Aorta (tissue), 5 donors: ENCODE measurements at places on chromosomes 5 and 9. TPM values are rescaled to one million over a fixed set of nuclear protein-coding genes. Genes with fewer than 3 reads are reported as not detected.
A peak's percentile ranks its signal among the peaks of the same experiment; 100 is the strongest.

GRCh38 chr5:77208507-77209163 lies 1.8 kb upstream of the PDE8B start:
- DNase-seq, result peak; percentile 73

DNA sequence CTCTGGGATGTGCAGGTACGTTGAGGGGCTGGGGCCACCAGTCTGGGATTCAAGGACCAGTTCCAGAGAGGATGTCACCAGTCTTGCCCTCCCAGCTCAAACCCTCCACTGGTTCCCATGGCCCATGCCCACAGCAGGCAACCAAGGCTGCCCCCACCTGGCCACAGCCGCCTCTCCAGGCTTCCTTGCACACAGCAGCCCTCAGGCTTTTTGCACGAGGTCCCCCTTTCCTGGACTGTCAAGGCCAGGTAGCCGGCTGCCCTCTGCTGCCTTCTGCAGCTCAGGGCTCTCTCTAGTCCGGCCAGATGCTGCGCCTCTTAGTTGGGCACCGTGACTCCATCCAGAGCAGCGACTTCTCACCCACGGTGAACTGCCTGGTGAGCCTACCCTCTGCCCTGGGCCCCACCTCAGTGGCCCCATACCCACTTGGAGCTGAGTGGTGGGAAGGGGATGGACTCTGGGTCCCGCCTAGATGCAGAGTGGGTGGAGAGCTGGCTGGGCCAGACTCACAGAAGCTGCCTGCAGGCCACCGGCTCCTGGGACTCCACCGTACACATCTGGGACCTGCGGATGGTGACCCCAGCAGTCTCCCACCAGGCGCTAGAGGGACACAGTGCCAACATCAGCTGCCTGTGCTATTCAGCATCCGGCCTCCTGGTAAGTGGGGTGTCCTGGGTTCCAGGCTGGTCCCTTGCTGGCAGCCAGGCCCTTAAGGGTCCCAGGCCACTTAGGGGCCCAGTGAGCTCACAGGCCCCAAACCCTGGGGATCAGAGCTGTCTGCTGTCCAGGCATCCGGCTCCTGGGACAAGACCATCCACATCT lies 2.9 kb downstream of the WDR38 start:
- no peak for DNase-seq

DNA sequence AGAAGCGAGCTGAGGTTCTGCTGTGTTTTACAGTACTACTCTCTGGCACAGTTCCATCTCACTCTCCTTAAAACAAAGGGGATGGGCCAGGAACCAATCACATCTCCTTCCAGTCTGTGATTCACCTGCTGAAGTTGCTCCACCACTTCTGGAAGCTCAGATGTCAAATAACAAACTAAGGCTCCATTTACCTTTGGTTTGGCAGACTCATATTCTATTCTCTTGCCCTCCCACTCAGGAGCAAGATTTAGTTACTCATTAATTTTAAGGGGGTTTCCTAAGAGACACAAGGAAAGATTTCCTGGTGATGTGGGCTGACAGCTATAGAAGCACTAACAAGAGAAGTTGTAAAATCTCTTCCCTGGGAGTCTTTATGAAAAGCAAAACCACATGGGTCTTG lies 37.8 kb upstream of the KIF2A start:
- DNase-seq, result no peak

CDX1 gene
- not detected for total RNA-seq

GOLM1 gene
- 29.4 TPM for total RNA-seq

DNA sequence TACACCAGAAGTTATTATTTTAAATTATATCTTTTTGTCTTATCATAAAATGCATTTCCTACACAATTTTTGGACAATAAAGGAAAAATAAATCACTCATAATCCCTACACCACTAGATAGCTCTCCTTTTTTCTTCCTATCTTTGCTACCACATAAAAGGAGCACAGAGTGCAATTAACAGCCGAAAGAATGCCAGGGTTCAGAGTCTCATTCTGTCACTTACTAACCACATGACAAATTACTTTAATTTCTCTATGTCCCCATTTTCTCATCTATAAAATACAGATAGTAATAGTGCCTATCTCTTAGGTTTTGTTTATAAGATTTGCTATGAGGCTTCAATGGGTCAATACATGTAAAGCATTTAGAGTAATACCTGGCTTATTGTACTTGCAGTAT lies 158.7 kb upstream of the GRIN3A start:
- no peak for DNase-seq

FCN2 gene
- total RNA-seq, result not detected

DNA sequence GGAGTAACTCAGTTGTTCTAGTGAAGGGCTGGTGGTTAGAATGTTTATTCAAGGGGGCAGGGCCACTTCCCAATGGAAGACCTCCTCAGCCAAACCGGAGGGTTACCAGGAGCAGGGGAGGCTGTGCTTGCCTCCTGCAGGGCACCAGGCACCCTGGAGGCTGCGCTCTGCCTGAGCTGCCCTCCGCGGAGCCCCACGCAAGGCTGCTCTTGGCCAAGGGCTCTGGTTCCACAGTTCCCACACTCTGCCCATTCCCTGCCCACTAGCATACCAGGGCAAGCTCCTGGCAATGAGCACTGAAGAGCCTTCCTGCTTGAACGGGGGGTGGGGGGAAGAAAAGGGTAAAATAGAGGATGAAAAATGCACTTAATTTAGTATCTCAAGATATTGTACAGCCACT lies 35.5 kb upstream of the PTCH1 start:
- DNase-seq, result no peak

DNA sequence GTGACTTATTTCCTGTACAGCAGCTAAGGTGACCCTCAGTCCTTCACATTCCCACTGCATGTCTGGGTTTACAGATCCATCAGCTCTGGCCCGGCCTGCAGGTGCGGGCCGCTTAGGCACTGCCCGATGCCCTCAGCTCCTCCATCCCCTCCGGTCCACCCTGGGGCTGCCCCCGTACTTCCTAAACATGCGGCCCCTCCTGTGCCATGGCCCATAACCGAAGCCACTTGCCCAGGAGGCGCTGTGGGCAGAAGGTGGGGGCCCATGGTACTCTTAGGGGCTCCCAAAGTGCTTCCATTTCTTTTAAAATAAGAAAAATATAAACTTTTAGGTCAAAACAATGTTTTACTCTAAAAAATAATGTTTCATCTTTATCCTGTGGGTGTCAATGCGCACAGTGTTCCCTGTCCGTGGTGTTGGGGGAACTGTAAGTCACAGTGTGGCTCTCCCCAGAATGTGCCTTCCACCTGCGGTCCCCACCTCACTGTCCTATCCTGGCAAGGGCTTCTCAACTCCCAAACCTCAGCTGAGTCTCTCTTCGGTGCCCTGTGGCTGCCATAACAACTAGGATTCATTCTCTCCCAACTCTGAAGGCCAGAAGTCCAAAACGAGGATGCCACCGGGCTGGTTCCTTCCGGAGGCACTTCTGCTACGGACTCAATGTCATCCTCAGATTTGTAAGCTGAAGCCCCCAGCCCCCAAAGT lies 132.7 kb upstream of the LPCAT1 start:
- DNase-seq, result no peak

- DNase-seq, result no peak
Observed at GRCh38 chr9:22829236-22829635, 382.6 kb downstream of the DMRTA1 start.

DNA sequence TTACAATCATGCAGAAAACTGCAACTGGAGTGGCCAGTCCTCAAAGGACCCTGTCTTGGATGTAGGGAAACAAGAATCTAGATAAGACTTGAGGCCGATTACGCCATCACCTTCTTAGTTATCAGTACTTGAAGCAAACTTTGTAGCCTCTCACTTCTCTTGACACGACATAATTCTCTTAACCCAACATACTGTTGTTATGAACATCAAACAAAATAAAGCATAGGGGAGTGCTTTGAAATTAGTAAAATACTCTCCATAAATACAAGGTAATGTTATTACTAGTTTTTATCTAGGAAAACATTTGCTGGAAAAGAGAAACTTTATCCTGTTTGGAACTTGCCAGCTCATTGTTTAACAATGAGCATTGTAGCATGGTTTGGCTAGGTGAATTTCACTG lies 574.9 kb upstream of the DMAC1 start:
- no peak for DNase-seq

FKTN gene
- 16.9 TPM for total RNA-seq
